ENCODE measurements at places on chromosomes 1 and 21.

DNA sequence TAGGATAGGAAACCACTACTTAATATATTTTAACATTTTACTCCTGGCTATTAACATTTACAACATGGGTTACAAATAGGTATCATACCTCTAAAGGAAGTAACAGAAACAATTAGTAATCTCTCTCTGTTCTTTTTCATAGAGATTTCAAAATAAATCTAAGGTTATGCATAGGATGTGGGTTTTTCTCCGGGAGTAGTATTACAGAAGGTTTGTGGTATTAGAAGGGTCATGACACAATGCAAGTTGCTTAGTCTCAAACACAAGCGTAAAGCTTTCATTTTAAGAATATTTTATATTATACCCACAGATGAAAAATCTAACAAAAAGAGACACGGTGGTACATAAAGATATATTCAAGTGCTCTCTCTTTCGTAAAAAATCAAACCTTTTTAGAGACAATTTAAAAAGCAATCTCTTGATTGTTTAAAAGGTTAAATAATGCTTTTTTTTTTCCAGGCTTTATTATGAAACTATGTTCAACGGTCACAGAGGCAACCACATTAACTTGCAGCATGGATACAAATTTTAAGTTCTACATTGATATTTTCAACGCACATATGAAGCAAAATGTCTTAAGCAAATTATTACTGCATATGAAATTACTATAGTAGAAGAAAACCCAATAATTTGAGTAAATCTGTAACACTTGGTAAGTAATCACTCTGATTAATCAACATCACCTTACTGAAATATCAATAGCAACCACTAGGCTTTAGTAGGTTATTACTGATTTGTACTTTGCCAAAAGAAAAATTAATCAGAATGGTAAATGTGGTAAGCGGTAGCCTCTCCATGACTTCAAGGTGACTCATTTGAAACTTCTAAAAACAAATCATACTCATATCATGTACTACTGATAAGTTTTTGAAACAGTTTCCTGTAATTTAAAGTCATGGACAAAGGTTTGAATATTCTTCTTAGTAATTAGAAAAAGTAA is 97.4 kb upstream of the GFI1 start:
- H3K27ac ChIP-seq = peak overlapping the region; percentile 73
- peak overlapping the region; percentile 66 for H3K4me3 ChIP-seq
- peaks cover 38% of the 10 kb centered on the region for H3K4me1 ChIP-seq

GRCh38 chr1:214464445-214465287 is 86.7 kb downstream of the PTPN14 start:
- H3K27me3 ChIP-seq = peaks cover 4% of the 10 kb centered on the region
- no peaks in the 10 kb centered on the region for H3K4me1 ChIP-seq
- no peak for DNase-seq
- H3K36me3 ChIP-seq = no peaks in the 10 kb centered on the region
- no peak overlapping the region for H3K4me3 ChIP-seq

DNA sequence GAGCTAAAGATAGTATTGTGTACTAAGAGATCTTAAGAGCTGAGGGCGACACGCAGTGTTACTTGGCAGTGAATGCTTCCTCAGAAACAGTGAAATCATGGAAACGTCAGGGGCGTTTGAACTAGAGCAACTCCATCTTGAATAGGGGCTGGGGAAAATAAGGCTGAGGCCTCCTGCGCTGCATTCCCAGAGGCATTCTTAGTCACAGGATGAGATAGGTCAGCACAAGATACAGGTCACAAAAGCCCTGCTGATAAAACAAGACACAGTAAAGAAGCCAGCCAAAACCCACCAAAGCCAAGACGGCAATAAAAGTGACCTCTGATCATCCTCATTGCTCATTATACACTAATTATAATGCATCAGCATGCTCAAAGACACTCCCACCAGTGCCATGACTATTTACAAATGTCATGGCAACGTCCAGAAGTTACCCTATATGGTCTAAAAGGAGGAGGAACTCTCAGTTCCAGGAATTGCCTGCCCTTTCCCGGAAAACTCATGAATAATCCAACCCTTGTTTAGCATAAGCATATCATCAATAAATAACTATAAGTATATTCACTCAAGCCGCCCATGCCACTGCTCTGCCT is 37.5 kb upstream of the FMN2 start:
- no peaks in the 10 kb centered on the region for H3K4me1 ChIP-seq
- no peak for DNase-seq
- H3K27ac ChIP-seq = no peak overlapping the region
- H3K4me3 ChIP-seq = no peak overlapping the region

GRCh38 chr1:118963456-118964430 is 24.4 kb downstream of the TBX15 start:
- no peak for DNase-seq
- no peak overlapping the region for H3K4me3 ChIP-seq
- no peaks in the 10 kb centered on the region for H3K36me3 ChIP-seq
- no peak overlapping the region for H3K27ac ChIP-seq
- peaks cover 29% of the 10 kb centered on the region for H3K27me3 ChIP-seq

- no peak for DNase-seq
- H3K4me3 ChIP-seq = no peak overlapping the region
- H3K27ac ChIP-seq = no peak overlapping the region
- no peaks in the 10 kb centered on the region for H3K36me3 ChIP-seq
- H3K27me3 ChIP-seq = no peaks in the 10 kb centered on the region
Observed at GRCh38 chr21:28636752-28637691, 355.7 kb downstream of the LTN1 start.

- no peak overlapping the region for H3K27ac ChIP-seq
- no peak for DNase-seq
- no peaks in the 10 kb centered on the region for H3K27me3 ChIP-seq
- peaks cover 54% of the 10 kb centered on the region for H3K4me1 ChIP-seq
- H3K4me3 ChIP-seq = no peak overlapping the region
Observed at GRCh38 chr1:230186003-230186863, 119.2 kb downstream of the GALNT2 start.

DNA sequence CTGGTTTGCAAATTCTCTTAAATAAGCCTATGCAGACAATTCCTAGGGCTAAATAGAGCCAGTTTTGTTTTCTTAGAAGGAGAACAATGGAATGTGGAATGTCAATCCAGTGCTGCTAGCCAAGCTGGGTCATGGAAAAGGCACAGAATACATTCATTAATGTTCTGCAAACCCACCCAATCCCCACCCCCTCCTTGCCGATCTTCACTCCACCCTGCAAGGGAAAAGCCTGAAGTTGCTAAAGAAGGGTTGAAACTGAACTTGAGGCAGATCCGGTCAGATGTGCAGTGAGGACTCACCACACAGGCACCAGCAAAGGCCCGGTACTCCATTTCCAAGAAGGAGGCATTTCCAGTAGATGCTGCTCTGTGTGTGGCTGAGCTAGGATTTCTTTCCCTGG is 179.6 kb downstream of the PLPP3 start:
- H3K36me3 ChIP-seq = no peaks in the 10 kb centered on the region
- no peak overlapping the region for H3K27ac ChIP-seq
- peaks cover 8% of the 10 kb centered on the region for H3K27me3 ChIP-seq

GRCh38 chr21:29849735-29850176 is 90.0 kb downstream of the GRIK1 start:
- no peaks in the 10 kb centered on the region for H3K4me1 ChIP-seq
- H3K4me3 ChIP-seq = no peak overlapping the region
- DNase-seq = peak; percentile 19
- H3K36me3 ChIP-seq = no peaks in the 10 kb centered on the region

GRCh38 chr1:205523891-205524793 is 19.7 kb downstream of the CDK18 start:
- H3K4me1 ChIP-seq = no peaks in the 10 kb centered on the region
- peak; percentile 45 for DNase-seq
- H3K36me3 ChIP-seq = no peaks in the 10 kb centered on the region
- no peaks in the 10 kb centered on the region for H3K27me3 ChIP-seq

DNA sequence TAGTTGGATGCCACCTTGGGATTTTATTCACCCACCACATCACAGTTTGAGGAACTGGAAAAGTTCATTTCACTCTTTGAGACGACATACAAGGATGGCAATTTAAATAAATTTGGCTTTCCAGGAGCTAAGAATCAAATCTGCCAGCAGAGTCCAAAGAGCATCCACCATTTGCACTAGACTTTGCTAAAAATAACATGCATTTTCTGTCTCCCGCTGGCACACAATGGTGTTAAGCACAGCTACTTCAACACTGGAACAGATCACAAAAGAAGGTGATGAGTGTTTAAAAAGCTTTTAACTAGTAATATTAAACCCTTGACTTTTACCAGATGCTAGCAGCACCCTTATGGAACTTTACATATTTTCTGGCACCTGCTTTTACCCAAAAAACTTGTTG is 44.6 kb downstream of the MAEL start:
- no peak overlapping the region for H3K4me3 ChIP-seq
- no peaks in the 10 kb centered on the region for H3K4me1 ChIP-seq
- no peaks in the 10 kb centered on the region for H3K27me3 ChIP-seq
- no peak overlapping the region for H3K27ac ChIP-seq
- no peak for DNase-seq

DNA sequence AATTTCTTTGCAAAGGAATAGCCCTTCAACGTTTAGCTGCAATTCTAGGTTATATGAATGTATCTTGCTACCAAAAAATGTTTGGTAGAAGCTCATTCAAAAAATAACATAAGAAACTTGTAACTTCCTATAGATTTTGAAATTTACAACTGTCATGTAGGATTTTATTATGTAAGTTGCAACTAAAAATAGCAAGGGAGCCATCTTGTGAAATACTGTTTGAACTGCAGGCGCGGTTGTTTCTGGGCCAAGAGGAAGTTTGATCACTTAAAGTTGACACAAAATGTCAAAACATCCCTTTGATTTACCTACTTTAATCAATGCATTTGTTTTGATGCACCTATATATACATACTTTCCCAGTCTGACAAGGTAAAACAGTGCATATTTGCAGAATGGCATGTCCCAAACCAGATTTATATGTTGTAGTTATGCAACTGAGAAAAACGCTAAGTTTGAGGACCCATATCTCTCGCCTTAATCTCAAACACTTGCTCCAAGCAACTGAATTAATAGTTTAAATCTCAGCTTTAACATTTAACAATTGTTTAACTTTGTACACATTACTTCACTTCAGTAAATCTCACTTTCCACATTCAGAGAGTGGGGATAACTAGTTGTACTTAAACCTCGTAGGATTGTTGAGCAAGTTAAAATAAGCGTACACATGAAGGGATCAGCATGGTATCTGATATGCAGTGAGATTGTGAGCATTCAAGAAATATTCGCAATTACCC is 63.9 kb downstream of the KCNK2 start:
- no peaks in the 10 kb centered on the region for H3K27me3 ChIP-seq
